H1 (cell line): ENCODE measurements at places on chromosomes 11 and 22. TPM values are rescaled to one million over a fixed set of nuclear protein-coding genes. Genes with fewer than 3 reads are reported as not detected.

DNA sequence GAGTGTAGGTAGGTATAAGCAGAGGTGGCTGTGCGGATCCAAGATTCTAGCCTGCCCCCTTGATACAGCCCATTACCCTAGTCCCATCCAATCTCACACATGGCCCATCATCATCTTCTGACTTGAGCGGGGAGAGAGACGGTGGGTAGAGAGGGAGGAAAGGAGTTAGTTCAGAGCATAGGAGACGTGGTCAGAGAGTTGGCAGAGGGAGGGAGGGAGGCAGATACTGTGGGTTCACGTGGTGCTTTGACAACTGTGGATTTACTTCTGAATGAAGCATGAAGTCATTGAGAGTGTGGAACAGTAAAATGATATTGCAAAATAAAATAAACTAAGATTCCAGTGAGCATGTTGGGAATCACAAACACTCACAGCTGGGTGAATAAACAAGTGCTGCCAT, 31.4 kb upstream of the VPREB1 start:
- DNase-seq: no peak

GRCh38 chr11:63821411-63821810, 8.2 kb downstream of the SPINDOC start:
- no peak for DNase-seq

CTSD gene
- 169 and 182 TPM in 2 replicates for total RNA-seq

DNA sequence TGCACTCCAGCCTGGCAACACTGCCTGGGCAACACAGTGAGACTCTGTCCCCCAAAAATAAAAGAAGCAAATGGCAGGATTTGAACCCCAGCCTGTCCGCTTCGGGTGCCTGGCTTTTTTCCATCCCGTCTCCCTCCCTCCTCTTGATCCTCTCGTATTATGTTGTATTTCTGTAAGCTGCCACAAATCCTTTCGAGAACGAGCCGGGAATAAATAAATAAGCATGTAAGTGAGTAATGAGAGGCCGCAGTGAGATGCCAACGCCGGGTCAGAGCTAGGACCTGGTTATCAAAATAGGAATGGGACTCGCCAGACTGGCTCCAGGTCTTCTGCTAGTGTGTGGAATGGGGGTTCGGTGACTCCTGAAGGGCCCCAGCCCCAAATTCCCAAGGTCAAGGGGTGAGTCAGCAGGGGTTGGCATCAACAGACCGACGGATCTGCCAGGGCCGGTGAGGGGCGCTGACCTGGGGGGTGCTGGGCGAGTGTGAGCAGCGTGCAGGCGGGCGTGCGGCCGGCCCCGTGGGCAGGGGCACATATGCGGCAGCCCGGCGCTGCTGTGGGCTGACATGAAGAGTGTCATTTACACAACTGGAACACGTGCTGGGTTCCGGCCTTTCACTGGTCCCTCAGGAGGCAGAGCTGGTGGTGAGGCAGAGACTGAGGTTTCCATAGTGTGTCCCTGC, 47.8 kb downstream of the FLRT1 start:
- DNase-seq: no peak

SERHL2 gene
- total RNA-seq: 2.1 TPM in 1 of 2 replicates, not detected in the other

DNA sequence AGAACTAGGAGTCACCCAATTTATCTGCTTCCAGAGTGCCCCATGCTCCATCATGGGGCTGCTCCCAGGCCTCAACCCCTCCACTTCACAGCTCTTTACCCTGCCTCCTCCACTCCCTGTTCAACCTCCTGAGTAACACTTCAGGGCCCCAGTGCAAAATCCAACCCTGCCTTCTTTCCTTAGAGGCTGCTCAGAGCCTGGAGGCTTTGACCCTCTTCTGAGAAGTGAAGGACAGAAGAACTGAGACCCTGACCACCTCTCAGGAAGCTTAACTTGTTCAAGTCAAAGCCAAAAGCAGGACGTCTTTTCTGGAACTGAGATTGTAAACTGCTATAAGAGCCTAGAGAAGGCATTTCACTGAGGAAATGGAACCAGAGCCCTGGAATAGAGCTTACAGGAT, 15.5 kb downstream of the EIF3F start:
- no peak for DNase-seq

GRCh38 chr22:46362203-46362933, 26.9 kb downstream of the TRMU start:
- no peak for DNase-seq
